ENCODE measurements at places on chromosomes 4 and X.

GRCh38 chr4:80125252-80126177, 52.5 kb upstream of the ANTXR2 start:
- DNase-seq = peak; percentile 11

GRCh38 chr4:138110815-138111214, 131.3 kb downstream of the SLC7A11 start:
- no peak for DNase-seq

DNA sequence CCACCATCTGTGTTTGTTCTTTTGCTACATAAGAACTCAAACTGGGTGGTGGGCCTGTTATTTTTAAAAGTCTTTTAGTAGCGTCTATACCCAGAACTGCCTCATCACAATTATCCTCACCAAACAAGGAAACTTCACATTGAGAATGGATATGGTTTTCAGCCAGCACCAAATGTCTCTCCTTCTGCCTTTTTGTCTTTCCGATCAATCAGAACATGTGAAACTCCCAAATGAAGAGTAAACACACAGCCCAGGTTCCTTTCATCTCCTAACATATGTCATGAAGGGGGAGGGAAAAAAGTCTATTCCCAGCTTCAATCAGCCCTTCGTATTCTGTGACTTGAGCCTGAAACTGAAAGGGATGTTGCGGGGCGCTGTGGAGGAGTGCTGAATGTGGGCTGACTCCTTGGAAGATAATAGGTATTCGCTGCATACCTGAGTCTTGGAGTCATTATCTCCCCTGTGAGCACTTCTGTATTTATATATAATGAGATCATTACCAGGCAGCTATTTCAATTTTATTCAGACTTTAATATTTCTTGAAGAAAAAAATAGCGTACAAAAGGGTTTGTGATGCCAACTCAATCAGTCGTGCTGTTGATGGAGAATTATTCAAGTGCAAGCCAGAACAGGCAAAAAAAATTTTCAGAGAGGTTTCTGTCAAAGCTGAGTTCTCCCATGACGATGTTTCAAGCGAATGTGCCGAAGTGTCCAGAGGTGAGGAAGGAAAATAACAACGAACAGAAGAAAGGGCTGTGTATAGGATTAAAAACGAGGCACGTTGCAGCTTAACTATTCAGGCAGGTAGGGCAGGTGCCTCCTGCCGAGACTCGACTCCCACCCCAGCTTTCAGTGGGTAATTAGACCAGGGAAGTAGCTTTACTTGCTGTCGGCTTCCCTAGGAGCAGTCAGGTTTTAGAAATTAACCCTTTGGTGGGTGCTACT, 163.9 kb upstream of the NOCT start:
- no peak for DNase-seq

DNA sequence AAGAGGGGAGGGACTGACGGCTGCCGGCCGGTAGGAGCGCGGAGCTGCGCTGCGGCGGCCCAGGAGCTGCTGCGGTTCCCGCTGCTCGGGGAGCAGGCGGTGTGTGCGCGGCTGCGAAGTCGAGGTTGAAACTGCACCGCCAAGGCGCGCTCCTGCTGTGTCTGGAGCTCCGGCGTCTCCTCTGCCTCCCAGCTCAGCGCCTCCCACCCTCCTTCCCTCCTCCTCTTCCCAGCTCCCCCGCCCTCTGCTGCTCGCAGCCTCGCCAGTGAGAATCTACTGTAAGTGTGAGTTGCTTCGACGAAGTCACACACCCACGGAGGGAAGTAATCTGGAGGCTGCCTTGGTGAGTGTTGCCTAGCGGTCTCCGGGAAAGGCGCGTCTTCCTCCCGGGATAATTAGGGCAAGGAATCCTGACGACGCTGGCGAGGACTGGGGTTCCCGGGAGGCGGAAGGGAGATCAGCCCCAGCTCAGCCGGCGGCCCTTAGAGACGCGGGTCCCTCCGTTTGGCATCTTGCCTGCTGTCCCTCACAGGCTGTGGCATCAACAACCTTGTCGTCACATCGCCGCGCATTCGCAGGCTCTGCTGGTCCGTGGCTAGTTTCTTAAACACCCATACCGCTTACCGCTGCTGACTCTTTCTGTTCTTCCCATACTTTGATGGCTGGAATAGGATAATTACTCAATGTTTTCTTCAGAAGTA, at the start of gene EPHA5:
EPHA5 (minus strand) TSS at position 159 of the 701 bp plus-strand sequence. CDS start 747 bp downstream, outside the sequence.
- no peak for DNase-seq

DNA sequence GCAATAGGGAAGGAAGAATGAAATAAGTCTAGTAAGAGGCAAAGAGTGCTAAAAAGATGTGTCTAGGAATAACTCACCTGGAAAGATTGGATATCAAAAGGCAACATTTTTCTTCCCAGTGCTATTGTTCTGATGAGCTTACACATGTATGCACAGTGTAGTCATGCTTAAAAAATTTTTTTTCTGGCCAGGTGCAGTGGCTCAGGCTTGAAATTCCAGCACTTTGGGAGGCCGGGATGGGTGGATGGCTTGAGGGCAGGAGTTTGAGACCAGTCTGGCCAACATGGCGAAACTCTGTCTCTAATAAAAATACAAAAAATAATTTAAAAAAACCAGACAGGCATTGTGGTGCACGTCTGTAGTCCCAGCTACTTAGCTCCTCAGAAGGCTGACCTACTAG, 795.8 kb upstream of the IGFBP7 start:
- DNase-seq = no peak

DNA sequence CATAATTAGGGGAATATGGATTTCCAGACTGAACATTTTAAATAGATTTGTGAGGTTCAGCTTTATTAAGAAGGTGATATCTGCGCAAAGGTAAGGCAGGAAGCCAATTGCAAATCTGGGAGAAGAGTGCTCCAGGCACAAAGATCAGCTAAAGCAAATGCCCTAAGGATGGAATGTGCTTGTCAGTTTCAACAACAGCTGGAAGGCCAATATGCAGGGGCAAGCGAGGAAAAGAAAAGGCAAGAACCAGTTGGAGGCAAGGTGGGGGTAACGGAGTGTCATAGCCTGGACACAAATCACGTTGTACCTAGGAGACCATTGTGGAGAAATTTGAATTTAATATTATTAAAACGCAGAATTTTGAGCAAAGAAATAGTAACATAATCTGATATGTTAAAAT, 1710.3 kb upstream of the PCDH7 start:
- no peak for DNase-seq

- no peak for DNase-seq
These were observed 26.2 kb downstream of the TEC start for GRCh38 chr4:48243429-48243828.

- no peak for DNase-seq
These were observed 203.5 kb downstream of the PRDM5 start for GRCh38 chr4:120718979-120719566.

GRCh38 chr4:47060561-47060960, 29.2 kb downstream of the GABRB1 start:
- DNase-seq = no peak

- no peak for DNase-seq
These were observed 8.6 kb upstream of the CCDC149 start for GRCh38 chr4:24921491-24921890.

- no peak for DNase-seq
These were observed 63.9 kb downstream of the WFS1 start for GRCh38 chr4:6333301-6334202.

DNA sequence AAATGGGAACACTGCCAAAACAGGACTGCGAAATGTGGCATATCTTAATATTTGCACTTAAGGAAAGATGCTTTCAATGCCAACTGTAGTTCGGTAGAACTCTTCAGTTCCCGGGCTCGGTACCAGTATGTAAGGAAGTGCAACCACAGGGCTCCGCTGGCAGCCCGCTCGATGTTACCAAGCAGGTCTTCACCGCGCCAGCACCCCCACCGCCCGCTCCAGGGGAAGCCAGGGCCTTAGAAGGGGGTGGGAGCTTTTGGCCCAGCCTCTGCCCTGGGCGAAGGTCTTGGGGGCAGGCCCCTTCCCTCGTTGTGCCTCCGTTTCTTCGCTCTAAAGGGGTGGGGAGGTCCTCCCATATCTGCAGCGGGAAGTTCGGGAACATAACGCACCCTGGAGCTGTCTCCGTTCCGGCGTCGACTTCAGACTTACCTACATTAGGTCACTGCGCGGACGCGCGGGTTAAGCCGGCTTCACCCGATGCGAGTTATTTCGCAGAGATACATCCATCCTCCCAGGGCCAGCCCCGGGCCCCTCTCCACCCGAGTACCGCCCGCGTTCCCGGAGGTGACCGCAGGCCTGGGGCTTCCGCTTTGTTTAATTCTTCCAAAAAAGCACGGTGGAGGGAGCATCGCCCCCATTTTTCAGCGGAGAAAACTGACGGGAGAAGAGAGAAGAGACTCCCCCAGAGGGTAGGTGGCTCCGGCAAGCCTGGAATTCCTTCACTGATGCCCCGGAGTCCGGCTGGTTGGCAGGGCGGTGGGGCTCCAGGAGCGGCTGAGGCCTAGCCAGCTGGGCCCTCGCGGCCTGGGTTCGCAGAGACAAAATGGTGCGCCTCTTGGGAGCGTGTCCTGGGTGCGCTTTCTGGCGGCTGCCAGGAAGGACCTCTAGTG, 1.0 kb upstream of the HMX1 start:
- no peak for DNase-seq

- DNase-seq = no peak
These were observed 225.8 kb downstream of the STK32B start for GRCh38 chr4:5277079-5277478.

- DNase-seq = no peak
These were observed 52.6 kb downstream of the CASK start for GRCh38 chrX:41870719-41871151.

DNA sequence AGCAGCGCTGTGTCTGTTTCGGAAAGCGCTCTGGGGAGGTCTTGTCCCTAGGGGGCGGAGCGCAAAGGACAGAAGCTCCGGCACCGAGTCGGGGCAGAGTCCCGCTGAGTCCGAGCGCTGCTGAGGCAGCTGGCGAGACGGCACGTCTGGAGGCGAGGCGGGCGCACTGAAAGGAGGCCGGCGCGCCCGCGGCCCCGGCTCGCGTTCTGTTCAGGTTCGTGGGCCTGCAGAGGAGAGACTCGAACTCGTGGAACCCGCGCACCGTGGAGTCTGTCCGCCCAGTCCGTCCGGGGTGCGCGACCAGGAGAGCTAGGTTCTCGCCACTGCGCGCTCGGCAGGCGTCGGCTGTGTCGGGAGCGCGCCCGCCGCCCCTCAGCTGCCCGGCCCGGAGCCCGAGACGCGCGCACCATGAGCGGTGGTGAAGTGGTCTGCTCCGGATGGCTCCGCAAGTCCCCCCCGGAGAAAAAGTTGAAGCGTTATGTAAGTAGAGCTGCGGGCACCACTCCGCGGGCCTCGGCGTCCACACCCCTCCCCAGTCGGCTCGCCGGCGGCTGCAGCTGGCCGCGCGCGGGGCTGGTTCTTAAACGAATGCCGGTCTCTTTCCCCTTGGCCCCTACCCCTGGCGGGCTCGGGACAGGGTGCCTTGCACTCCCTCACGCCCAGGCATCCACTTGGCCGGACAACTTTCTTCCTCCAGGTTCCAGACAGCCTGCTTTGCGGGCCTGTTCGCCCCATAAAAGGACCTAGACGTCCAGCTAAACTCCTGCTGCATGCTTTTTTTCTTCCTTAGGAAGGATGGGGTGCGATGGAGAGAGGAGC, at the start of gene GAB1:
GAB1 (plus strand) TSS at position 96 of the 819 bp plus-strand sequence; CDS start at position 409, 313 bp downstream.
- no peak for DNase-seq

DNA sequence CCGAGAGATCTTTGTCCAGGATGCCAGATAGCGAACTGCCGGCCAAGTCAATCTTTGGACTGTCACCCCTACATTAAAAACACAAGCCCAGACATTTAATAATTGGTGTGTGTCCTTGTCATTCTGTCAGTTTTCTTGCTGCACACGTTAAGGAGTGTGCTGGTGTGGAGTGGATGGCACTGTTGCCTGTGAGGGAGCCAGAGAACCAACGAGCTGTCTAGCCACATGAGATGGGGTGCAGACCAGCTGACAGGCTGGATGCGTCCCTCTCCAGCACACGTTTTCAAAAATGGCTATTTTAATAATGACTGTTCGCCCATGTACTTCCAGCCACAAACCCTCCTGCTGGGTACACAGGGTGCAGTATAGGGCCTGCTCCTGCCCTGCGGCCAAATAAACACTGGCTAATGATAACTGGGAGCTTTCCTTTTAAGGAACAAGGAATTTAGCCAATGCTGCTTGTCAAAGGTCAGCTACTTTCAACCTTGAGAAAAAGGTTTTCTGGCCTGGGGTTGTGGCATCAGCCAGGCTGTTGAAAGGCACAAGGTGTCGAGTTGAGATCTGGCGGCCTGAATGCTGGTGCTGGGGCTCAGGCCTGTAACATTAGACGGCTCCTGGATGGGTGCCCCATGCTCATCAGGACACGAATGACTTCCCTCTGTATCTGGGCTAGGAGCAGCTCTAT, 54.0 kb upstream of the MAP3K15 start:
- no peak for DNase-seq

DNA sequence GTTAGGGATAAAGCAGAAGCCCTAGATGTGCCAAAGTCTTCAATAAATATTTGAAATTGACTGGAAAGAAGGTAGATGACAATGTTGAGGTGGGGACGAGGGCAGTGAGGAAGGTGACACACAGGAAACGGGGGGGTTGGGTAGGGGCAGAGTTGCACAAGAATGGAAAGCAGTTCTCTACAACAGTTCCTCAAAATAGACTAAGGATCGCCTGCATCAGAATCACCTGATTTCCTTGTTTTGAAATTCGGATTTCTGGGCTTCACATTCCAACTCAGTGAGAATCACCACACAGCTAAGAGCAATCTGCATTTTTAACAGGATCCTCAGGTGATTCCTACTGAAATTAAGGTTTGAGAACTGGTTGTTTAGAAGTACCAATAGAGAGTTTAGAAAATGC, 70.6 kb downstream of the ARFIP1 start:
- no peak for DNase-seq

DNA sequence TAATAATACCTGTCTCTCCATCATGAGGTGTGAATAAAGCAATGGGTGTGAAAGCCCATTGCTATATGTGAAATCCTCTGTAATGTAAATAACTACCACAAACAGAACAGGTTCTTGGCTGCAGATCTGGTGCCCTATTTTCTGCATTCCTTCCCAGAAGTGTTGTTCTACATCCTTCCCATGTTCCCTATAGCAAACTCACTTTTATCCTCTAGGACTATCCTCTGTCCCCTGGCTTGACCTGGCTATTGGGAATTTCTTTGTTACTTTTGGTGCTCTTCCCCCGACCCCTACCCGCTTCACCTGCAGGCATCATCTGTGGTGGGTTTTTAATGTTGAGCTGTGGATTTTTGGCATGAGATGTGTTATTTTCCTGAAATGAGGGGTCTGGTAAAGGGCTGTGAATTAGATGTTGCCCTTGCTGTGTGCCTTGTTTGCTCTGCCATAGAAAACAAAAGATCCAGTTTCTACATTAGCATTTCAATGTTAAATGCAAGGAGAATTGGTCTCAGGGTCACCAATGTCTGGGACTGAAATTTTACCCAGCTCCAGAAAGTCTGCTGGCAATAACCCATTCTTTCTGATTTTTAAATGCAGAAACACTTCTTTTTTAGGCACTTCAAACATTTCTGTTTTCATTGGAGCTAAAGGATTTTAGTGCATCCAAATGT, 13.6 kb upstream of the FREM3 start:
- no peak for DNase-seq

- no peak for DNase-seq
These were observed 1040.0 kb downstream of the STPG2 start for GRCh38 chr4:97103252-97103651.

GRCh38 chr4:78862314-78862737, 76.9 kb downstream of the PAQR3 start:
- no peak for DNase-seq

GRCh38 chr4:1752284-1753041, 31.1 kb downstream of the TACC3 start:
- no peak for DNase-seq

Measured in activated CD8-positive, alpha-beta memory T cell treated with anti-CD3 and anti-CD28 coated beads for 48 hours (primary cell).